Dermis blood vessel endothelial cell (primary cell): ENCODE measurements at places on chromosomes 3 and 15. TPM values are rescaled to one million over a fixed set of nuclear protein-coding genes. Genes with fewer than 3 reads are reported as not detected.

The ARL14 gene
- not detected in 2 replicates for total RNA-seq

The TRPC1 gene
- 7.2 and 14.0 TPM in 2 replicates for total RNA-seq

The MEGF11 gene
- total RNA-seq, result not detected in 2 replicates

The IL17RB gene
- 0.19 TPM in 1 of 2 replicates, not detected in the other for total RNA-seq

The PPCDC gene
- total RNA-seq, result 14.0 and 14.5 TPM in 2 replicates

The CCDC174 gene
- 8.3 and 9.2 TPM in 2 replicates for total RNA-seq

The SPINT1 gene
- 1.2 and 3.7 TPM in 2 replicates for total RNA-seq

The COLQ gene
- 1.0 and 1.2 TPM in 2 replicates for total RNA-seq

The ROPN1 gene
- total RNA-seq, result not detected in 2 replicates

The NSUN3 gene
- total RNA-seq, result 13.8 and 14.0 TPM in 2 replicates

The SNTN gene
- total RNA-seq, result not detected in 2 replicates

The SAXO2 gene
- 0.05 and 0.17 TPM in 2 replicates for total RNA-seq

The ACAD11 gene
- total RNA-seq, result 19.6 and 24.2 TPM in 2 replicates

The OR5H6 gene
- total RNA-seq, result not detected in 2 replicates

The PLD1 gene
- 66.2 and 88.7 TPM in 2 replicates for total RNA-seq

The OXTR gene
- total RNA-seq, result 4.6 and 5.3 TPM in 2 replicates

The ACSBG1 gene
- total RNA-seq, result not detected in 2 replicates

The PLSCR1 gene
- total RNA-seq, result 102 and 131 TPM in 2 replicates

The SLC51B gene
- not detected in 2 replicates for total RNA-seq

The TMEM108 gene
- total RNA-seq, result 0.17 and 0.23 TPM in 2 replicates

The ALG1L2 gene
- total RNA-seq, result not detected in 2 replicates

The RNU5B-1 gene
- total RNA-seq, result not detected in 2 replicates

The RASGRP1 gene
- 0.37 and 0.51 TPM in 2 replicates for total RNA-seq

The NR1I2 gene
- under 0.01 TPM in 1 of 2 replicates, not detected in the other for total RNA-seq

The PLSCR2 gene
- total RNA-seq, result 0.33 and 0.34 TPM in 2 replicates

The GOLGA6L4 gene
- 1.7 and 2.0 TPM in 2 replicates for total RNA-seq

The VPS13C gene
- total RNA-seq, result 132 and 135 TPM in 2 replicates

The EAF2 gene
- total RNA-seq, result 0.93 and 1.5 TPM in 2 replicates

The PTH1R gene
- 0.19 and 0.85 TPM in 2 replicates for total RNA-seq

The DCLK3 gene
- total RNA-seq, result under 0.01 TPM in 1 of 2 replicates, not detected in the other

The CYP8B1 gene
- not detected in 2 replicates for total RNA-seq

The AHSG gene
- total RNA-seq, result 0.05 TPM in 1 of 2 replicates, not detected in the other

The TMEM266 gene
- not detected in 2 replicates for total RNA-seq

The GPX1 gene
- total RNA-seq, result 434 and 439 TPM in 2 replicates

The EPM2AIP1 gene
- 14.2 and 15.7 TPM in 2 replicates for total RNA-seq

The TRIM42 gene
- total RNA-seq, result not detected in 2 replicates

The TMEM40 gene
- not detected in 2 replicates for total RNA-seq

The MAP6D1 gene
- total RNA-seq, result 2.6 and 3.0 TPM in 2 replicates

The FSIP1 gene
- 0.37 and 0.85 TPM in 2 replicates for total RNA-seq

The LMOD3 gene
- not detected in 2 replicates for total RNA-seq

The GPR160 gene
- 7.7 and 11.2 TPM in 2 replicates for total RNA-seq

The CCK gene
- not detected in 2 replicates for total RNA-seq

The ASB14 gene
- total RNA-seq, result not detected in 2 replicates

The PDZRN3 gene
- total RNA-seq, result under 0.01 and 0.23 TPM in 2 replicates

The CDC25A gene
- total RNA-seq, result 15.1 and 21.6 TPM in 2 replicates

The KCNMB3 gene
- total RNA-seq, result 2.6 and 3.9 TPM in 2 replicates

The GRK7 gene
- not detected in 2 replicates for total RNA-seq

The CP gene
- total RNA-seq, result 0.70 and 1.0 TPM in 2 replicates

The SLC22A13 gene
- 0.17 and 0.19 TPM in 2 replicates for total RNA-seq

The SOX14 gene
- not detected in 2 replicates for total RNA-seq

The CEP97 gene
- total RNA-seq, result 11.1 and 12.8 TPM in 2 replicates

The MITF gene
- total RNA-seq, result 1.5 and 5.7 TPM in 2 replicates

The GRIP2 gene
- total RNA-seq, result under 0.01 TPM in 1 of 2 replicates, not detected in the other
